T1000 (cell line): ENCODE measurements at places on chromosomes 7 and 10.

GRCh38 chr7:16203065-16203464 lies 218.3 kb downstream of the CRPPA start:
- DNase-seq, result no peak

GRCh38 chr10:70780370-70780760 lies 4.8 kb downstream of the TBATA start:
- DNase-seq, result no peak

DNA sequence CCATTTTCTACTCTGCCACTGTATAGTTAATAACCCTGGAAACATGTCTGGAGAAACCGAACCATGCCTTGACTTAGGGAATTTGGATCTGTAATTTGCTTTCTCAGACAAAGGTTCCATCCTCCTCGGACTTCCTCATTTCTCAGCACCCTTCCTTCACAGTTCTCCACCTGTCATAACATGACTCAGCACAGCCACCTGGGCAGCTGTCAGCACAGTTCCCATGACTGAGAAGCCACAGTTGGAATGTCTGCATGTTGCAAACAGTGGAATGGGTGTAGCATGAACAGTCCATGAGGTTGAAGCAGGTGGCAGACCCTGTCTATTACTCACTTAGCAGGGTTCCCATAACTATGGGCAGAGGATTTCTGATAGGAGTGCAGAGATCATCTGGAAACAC lies 634 bp upstream of the OR9A4 start:
- DNase-seq, result no peak

DNA sequence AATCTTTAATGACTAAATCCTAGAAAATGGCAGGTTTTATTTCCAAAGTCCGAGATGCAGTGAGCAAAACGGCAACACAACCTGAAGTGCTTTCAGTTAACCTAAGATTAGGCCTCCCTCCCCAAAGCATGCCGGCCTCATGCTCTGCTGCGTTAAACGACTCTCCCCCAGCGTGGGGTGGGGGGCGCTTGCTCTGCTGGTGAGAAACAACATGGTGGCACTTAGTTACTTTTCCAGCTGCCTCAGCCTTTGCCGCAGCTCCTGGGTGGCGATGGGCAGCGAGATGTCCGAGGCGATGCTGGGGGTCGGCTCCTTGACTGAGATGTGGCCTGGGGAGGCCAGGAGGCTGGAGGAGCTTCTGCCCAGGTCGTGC lies 36.7 kb upstream of the NCAPG2 start:
- no peak for DNase-seq

- DNase-seq, result no peak
Measured at GRCh38 chr7:28236560-28236959, 56.0 kb upstream of the JAZF1 start.

- DNase-seq, result no peak
Measured at GRCh38 chr10:122352817-122353525, 21.5 kb upstream of the PLEKHA1 start.
